ENCODE measurements at places on chromosomes 2 and 18.

- DNase-seq, result no peak
Measured at GRCh38 chr2:239819974-239820555, 205.1 kb downstream of the NDUFA10 start.

- no peak for DNase-seq
Measured at GRCh38 chr2:222698276-222698675, 26.8 kb downstream of the MOGAT1 start.

DNA sequence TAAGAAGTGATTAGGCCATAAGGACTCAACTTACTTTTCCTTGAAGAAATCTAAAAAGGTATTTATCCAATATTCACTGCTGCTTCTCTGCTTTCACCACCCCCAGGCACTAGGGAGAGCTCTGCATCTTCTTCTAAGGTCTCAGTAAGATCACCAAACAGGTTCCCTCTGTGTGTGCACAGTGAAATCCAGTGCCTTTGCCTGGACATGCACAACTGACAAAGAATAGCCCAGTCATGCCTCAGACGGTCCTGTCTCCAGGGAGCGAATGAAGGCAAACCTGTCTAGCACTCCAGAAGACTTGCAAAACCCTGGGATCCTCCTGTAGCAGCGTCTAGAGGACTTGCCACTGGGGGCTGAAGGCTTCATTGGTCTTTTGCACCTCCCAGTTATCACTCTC is 344.5 kb upstream of the LRATD1 start:
- DNase-seq, result no peak

- no peak for DNase-seq
Measured at GRCh38 chr2:45664635-45665261, 13.3 kb downstream of the PRKCE start.

DNA sequence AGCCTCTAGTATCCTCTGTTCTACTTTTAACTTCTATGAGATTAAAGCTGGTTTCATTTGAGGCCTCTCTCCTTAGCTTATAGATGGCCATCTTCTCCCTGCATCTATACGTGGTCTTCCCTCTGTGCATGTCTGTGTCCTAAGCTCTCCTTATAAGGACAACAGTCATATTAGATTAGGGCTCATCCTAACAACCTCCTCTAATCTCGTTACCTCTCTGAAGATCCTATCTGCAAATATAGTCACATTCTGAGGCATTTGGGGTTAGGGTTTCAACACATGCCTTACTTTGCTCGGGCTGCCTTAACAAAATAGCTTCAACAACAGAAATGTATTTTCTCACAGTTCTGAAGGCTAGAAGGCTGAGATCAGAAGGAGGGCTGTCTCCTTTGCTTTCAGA is 11.6 kb upstream of the APOB start:
- no peak for DNase-seq

DNA sequence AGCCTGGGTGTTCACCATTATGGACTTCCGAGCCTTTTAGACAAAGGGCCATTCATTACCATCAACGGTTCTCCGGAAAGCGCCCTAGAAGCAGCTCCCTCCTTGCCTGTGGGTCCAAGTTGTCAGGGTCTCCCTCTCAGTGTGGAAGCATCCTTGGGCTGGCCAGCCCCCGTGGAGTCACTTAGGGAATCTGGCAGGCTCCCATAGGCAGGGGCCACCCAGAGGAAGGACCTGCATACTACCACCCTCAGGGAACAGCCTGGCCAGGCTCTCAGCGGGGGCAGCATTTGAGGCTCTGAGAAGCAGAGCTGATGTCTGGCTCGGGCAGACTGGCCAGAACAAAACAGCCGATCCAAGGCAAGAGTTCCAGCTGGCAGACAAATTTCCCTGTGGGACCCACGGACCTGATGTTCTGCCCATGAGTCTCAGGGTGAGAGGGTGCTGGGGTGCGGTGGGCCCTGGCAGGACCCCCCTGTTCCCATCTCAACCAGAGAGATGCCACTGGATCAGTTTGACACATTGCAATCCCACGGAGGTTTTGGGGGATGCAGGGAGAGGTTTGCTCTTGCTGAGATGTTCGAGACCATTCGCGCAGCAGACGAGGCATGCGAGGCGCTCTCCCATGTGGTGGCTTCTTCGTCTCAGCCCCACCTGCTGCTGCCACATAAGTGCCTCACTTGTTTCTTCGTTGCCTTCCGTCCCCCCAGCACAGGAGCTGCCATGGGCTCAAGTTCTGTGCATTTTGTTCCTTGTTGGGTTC is 56.9 kb downstream of the ACKR3 start:
- DNase-seq, result no peak

DNA sequence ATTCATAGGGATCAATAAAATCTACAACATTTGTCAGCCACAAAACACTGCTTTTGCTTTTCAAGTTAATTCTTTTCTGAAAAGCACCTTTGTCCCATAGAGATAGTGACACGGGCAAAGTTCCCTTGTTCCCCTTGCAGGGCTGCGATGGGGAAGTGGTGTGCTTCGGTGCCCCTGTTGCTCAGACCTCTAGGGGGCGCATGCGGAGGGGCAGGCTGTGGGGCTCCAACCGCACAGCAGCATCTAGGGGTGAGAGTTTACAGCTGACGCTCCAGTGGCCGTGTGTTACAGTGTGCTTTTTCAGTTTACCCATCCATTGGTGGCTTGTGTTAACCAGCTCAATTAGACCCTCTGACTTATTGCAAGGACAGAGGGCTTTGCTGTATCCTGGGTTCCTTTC is 1432.2 kb upstream of the ACVR2A start:
- DNase-seq, result no peak

DNA sequence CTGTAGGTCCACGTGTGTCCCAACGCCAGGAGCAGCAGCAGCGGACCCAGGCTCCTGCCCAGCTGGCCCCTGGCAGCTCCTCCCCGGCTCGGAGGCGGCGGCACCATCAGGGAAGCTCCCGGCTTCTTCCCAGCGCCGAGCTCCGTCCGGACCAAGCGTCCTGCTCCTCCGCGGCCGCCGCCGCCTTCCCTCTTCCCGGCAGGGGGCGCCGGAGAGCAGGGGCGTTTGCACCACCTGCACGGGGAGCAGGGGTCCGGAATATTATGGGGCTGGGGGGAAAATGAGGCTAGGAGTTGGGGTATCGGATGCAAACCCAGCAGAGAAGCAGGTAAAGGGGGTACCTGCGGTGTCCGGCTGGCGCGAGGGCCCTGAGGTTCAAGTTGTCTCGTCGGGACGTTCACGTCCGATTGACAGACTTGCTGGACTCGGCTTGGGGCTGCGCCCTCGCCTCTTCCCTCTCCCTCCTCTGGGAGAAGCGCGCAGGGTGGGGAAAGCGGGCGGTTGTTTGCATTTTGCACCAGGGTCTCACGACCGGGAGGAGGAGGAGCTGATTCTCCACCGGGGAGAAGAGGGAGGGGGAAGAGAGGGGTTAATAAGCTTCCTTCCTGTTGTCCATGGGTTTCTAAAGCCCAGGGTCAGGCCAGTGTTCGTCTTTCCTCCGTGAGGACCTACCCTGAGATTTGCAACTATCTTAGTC is at the start of gene CCBE1:
Gene CCBE1 (minus strand): TSS at position 188 of the 697 bp plus-strand sequence.
- peak; percentile 93 for DNase-seq

- DNase-seq, result no peak
Measured at GRCh38 chr2:110819711-110820110, 87.3 kb downstream of the ACOXL start.

- DNase-seq, result no peak
Measured at GRCh38 chr2:232351686-232352510, 26.7 kb upstream of the ALPP start.

GRCh38 chr2:118061135-118061955 is 26.9 kb upstream of the INSIG2 start:
- peak; percentile 46 for DNase-seq

Measured in EL (cell line).